T1000 (cell line): ENCODE measurements at places on chromosomes 16 and 17.

DNA sequence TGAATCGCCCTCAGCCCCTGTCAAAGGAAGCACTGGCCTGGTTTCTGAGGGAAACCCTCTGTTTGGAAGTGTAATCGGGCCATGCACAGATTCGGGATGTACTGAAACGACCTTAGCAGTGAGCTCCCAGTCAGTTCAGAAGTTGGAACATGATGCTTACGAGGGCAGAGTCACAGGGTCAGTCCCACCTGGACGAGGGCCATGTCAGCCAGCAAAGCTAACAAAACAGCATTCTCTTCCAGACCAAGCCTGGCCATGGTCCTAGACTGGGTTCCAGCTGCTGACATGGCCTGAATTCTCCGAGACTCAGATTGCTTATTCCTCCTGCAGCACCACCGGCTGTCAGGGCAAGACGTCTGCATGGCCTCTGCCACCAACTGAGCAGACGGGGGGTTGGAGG lies 192.2 kb upstream of the WSCD1 start:
- DNase-seq: no peak

DNA sequence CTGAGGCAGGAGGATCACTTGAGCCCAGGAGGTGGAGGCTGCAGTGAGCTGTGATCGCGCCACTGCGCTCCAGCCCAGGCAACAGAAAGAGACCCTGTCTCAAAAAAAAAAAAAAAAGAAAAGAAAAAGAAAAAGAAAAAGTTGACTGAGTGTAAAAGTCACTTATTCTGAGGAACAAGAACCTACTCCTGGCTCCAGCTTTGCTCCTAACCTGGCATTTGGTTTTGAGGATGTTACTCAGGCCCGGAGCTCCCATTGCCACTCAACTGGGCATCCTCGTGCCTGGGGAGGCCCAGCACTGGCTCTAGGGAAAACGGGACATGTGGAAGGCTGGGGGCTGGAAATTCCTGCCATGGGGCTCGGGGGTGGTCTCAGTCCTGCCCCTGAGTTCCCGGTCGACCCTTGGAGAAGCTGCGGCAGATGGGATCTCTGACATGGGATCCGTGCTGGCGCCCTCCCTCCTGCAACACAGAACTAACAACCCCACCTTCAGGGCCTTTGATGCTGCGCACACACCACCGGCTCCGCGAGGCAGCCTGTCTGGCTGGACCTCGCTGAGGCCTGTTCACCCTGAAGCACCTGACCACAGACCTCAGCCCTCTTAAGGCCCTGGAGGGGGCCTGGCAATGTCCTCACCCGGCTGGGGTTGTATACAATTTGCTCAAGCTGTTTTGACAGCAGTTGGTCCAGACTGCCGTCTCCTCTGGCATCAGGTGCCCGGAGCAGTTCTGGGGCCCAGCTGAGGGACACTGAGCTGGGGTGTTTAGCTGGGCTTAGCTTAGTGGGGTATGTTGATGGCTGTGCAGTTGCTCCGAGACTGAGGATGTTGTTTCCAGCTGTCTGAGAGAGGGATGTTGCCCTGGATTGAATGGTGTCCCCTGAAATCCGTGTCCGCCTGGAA lies 12.3 kb downstream of the CD7 start:
- no peak for DNase-seq

DNA sequence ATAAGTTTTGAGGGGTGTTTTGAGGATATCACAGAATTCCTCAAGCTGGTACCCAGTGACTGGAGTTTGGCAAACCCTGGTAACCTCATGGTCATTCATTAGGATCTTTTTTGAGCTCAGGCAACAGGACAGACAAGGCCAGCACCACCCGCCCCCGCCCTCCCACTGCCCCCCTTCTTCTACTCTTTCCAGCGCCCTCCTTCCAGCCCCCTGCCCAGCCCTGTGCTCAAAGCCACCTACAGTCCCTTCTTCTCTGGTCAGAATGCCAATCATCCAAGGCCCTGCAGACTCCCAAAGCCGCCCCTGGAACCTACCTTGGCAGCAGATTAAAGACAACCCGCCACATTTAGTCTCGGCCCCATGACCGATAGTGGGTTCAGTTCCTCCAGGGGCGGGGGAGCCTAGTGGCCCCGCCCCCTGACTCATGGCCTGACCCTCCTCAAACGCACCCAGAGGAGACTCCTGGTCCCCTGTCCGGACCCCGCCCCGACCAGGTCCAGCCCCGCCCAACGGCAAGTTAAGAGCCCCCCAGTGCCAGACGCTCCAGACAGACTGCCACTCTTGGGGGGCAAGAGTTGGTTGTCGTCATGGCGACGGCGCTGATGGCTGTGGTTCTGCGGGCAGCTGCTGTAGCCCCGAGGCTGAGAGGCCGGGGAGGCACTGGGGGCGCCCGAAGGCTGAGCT lies at the start of gene NAGS:
NAGS (plus strand) TSS at position 546 of the 684 bp plus-strand sequence; CDS start at position 588, 42 bp downstream.
- no peak for DNase-seq

- no peak for DNase-seq
These were observed 39.3 kb upstream of the IL21R start for GRCh38 chr16:27362570-27363245.

GRCh38 chr17:69050999-69051775 lies 9.5 kb downstream of the ABCA9 start:
- no peak for DNase-seq

- no peak for DNase-seq
These were observed 606.0 kb upstream of the RBFOX1 start for GRCh38 chr16:6726621-6727020.

DNA sequence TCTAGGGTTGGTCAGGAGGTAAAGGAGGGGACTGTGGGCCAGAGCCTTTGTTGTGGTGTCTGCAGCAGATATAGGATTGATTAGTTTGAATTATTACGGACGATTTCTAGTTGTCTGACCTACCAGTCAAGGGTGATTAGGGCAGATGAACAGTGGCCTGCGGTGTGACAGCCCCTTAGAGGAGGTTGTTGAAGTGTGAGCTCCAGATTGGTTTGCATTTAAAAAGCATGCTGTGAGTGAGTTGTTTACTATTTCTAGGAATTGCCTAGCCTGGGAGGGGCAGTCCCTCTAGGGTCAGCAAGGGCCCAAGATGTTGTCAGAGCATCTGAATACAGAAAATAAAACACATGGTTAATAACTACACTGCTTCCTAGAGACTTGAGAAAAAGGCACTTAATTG lies 108.8 kb downstream of the ARHGAP44 start:
- no peak for DNase-seq

DNA sequence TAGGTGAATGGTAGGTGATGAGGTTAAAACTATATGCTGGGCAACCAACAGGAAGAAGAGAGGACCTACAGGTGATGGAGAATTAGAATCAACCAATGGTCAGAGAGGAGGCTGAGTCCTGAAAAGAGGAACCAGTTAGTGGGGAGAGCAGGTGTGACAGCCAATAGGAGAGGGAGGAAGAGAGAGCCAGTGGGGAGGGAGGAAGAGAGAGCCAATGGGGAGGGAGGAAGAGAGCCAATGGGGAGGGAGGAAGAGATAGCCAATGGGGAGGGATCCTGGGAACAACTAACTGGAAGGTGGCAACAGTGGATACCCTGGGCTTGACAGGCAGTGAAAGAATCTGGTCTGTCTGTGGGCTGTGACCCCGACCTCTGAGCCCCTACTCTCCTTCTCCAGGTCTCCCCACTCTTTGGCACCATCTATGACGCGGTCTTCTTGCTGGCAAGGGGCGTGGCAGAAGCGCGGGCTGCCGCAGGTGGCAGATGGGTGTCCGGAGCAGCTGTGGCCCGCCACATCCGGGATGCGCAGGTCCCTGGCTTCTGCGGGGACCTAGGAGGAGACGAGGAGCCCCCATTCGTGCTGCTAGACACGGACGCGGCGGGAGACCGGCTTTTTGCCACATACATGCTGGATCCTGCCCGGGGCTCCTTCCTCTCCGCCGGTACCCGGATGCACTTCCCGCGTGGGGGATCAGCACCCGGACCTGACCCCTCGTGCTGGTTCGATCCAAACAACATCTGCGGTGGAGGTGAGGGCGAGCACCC lies 3.7 kb downstream of the GUCY2D start:
- DNase-seq: no peak

DNA sequence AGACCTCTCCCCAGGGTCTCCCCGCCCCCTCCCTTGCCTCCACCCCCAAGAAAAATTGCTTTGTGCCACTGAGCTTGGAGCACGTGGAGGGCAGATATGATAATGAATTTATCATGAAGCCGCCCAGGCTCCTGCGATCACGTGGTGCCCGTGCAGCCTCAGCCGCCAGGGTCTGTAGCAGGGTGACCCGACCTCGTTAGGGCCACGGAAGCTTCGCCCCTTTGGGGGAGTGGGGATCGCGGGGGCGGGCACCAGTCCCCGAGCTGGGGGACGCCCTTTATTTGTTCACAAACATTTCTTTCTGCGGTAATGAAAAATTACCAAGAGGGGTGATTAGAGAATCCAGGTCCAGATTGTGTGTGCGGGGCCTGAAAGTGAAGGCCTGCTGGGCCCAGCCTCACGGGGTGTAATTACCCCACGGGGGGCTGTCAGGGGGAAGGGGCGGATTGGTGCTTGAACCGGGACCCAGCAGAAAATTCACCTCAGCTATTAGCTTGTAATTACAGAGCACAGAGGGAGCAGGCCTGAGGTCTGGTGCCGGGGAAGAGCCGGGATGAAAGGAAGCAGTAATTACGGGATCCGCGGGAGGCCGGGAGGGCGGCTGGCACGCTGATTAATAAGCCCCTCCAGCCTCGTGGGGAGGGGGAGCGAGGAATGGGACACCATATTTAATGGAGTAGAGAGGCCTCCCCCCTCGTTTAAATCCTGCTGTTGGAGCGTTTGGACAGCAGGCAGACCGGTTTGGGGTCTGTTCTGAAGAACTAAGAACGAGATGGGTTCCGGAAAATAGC lies 13.3 kb downstream of the GSE1 start:
- DNase-seq: no peak

DNA sequence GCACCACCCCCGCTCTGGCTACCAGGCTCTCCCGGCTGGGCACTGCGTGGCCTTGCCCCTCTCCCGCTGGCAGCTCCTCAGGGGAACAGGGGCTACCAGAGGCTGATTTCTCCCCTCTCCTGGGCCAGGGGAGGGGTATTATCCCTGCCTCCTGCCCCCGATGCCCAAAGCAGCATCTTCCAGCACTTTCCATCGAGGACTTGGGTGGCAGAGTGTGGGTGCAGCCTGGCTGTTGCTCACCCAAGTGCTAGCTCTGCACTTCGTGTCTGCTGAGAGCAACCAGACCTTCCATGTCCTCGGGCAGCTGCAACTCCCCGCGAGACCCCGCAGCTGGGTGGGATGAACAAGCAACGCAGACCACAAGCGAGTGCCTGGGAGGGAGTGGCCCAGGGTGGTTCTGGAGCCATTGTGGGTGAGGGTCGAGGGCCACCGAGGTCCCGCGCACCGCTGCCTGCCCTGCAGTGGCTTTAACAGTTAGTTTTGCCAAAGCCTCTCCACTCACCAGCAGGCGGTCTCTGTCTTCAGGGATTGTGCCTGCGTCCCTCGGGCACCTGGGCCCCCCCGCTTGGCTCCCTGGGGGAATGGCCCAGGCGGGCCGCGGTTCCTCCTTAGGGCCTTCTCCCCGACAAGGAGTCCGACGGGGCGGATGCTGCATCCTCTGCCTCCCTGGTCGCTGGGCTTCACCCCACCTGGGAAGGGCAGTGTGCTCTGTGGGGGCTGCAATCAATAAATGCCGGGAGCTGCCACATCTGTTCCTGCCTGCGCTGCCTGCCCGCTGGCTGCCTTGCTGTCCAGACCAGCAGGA lies 8.4 kb downstream of the SLC25A10 start:
- no peak for DNase-seq

DNA sequence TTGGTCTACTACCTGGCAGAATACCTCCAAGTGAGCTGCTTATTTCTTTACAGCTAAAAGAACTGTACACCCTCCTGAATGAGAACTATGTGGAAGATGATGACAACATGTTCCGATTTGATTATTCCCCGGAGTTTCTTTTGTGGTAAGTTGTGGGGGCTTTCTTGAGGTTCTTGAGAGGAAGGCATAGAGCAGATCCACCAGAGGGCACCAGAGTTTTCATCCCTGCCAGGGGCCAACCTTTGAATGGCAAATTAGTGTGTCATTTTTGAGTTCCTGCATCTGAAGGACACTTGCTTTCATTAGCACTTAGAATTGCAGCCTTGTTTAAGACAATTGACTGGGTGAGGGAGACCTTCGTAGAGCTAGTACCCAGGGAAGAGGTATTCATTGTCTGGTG lies 35.0 kb downstream of the NMT1 start:
- DNase-seq: no peak

DNA sequence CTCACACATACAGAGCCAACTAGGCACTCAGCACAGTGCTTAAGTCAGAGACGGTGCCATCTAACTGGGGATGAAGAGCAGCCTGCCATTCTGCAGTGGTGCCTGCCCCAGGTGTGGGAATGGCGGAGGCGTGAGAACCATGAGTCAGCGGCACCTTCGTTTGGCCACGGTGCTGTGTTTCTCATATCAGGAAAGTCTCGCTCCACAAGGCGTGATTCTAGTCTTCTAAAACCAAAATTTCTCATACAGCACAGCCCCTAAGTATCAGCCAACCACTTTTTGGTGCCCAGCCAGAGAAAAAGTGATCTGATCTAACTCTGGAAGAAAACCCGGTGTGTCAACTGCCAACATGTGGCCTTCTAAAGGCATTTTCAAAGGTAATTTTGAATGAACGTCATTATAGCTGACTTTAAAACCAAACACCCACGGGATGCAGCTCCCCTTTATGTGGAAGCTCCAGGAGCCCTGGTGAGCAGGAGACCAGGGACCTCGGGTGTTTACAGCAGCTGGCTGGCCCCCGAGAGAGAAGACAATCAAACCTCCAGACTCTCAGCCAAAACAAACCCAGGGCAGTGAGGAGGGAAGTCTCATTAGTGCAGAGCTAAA lies 54.6 kb downstream of the ABCC12 start:
- DNase-seq: no peak

DNA sequence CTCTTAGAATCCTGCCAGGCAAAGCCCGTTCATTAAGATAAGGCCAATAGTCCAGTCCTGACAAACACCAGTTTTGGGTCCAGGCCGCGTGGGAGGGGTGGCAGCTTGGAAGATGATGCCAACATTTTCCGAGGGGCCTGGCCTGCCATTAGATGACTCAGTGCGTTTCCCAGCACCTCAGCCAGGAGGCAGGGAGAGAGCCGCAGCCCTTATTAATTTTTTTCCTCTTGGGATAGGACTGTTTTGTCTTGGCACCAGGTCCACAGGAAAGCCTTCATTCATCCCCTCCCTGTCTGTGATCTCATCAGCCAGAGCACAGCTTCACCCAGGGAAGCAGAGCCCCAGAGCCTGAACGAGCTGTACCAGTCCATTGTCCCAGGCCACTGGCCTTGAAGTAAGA lies 4.7 kb upstream of the NDEL1 start:
- peak; percentile 12 for DNase-seq

DNA sequence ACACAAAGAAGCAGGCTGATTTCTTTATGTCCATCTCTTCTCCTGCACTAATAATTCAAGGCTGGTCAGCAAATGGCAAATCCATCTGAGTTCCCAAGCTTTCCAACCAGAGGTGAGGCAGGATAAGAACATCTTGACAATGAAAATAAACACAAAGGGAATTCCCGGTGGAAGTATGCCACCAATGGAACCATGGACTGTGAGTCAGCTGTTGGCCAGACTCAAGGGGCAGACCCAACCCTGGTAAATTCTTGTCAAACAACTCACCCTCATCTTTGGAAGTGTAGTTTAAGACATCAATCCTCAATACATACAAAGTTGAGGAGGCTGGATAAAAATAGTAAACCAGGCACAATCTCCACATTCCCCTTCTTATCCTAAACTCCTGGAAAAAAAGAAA lies 74.3 kb upstream of the CES5A start:
- DNase-seq: no peak
